ENCODE measurements at places on chromosomes 3 and 15.

- DNase-seq, result no peak
Measured at GRCh38 chr3:120399372-120399771, 50.2 kb upstream of the LRRC58 start.

GRCh38 chr3:126952983-126953660, 29.8 kb upstream of the PLXNA1 start:
- no peak for DNase-seq

DNA sequence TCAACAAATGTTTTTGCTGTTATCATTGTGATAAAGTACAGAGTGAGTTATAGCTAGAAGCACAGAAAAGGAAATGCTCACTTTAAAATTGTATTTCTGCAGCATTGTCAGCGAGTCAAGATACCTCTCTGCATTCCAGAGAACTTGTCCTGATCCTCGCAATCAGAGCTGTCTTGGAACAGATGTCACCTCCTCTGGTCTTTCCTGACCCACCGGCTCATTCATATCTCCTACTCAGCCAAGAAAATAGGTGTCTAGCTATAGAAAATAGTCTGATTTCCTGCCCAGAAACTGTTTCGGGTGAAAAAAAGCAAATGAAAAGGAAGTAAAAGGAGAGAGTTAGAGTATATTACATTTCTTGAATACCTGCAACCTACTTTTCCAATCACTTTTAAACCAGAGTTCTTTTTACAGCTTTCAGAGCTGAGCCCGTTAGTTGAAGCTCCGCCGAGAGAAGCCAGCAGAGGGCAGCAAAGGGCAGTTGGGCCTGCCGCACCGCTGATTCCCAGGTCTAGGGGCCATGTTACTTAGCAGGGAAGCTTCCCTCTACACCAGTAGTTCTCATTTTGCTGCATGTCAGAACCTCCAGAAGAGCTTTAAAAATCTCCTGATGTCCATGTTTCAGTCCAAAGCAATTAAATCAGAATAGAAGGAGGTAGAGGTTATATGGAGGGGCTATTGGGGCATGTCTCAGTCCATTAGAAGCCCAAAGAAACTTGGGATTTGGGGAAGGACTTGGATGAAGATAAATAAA, 185.7 kb upstream of the THRB start:
- DNase-seq, result no peak

DNA sequence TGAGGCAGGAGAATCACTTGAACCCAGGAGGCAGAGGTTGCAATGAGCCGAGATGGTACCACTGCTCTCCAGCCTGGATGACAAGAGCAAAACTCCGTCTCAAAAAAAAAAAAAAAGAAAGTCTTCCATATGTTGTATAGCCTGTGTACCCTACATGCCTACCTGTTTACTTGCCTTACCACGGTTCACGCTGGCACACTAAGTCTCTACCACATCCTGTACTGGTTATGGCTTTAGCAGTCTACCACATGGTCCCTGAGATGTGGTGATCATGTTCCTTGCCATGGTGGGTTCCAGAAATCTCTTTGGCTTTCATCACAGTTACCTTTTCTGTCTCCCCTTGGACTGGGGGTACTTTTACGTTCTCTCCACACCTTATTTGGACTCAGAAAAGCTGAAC, 63.8 kb upstream of the TBC1D5 start:
- DNase-seq, result no peak

- no peak for DNase-seq
Measured at GRCh38 chr3:31959951-31960792, 20.9 kb downstream of the OSBPL10 start.

- DNase-seq, result no peak
Measured at GRCh38 chr3:122755491-122755890, 38.1 kb downstream of the HSPBAP1 start.

DNA sequence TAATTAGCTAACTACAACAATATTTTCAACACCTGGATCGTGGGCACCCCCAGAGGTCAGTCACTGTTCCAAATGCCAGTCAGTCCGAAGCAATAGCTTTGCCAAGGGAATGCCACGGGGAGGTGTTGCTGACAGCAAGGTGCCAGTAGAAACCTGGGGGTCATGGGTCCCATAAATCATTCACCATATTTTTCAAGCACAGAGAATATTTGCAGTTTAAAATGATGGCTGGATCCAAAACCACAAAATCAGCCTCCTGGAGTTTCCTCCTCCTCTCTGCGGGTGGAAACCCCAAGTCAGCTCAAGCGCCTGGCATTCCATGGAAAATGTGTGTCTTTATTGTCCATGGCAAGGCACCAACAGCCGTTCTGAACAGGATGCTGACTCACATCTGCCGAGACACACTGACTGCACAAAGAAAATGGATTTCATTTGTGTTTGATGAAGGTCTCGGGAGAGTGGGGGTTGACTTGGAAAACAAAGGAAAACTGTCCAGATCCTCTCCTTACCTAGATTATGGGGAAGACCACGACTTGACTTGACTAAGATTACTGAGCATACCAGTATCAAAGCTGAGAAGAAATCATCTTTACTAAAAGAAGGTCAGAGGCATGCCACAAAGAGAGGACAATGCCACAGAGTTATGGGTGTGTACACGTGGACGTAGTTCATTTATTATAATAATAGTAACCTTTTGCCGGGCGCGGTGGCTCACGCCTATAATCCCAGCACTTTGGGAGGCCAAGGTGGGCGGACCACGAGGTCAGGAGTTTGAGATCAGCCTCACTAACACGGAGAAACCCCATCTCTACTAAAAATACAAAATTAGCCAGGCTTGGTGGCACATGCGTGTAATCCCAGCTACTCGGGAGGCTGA, 26.4 kb downstream of the ANXA2 start:
- peak; percentile 83 for DNase-seq

GRCh38 chr3:48581621-48582481, 13.3 kb downstream of the COL7A1 start:
- no peak for DNase-seq

DNA sequence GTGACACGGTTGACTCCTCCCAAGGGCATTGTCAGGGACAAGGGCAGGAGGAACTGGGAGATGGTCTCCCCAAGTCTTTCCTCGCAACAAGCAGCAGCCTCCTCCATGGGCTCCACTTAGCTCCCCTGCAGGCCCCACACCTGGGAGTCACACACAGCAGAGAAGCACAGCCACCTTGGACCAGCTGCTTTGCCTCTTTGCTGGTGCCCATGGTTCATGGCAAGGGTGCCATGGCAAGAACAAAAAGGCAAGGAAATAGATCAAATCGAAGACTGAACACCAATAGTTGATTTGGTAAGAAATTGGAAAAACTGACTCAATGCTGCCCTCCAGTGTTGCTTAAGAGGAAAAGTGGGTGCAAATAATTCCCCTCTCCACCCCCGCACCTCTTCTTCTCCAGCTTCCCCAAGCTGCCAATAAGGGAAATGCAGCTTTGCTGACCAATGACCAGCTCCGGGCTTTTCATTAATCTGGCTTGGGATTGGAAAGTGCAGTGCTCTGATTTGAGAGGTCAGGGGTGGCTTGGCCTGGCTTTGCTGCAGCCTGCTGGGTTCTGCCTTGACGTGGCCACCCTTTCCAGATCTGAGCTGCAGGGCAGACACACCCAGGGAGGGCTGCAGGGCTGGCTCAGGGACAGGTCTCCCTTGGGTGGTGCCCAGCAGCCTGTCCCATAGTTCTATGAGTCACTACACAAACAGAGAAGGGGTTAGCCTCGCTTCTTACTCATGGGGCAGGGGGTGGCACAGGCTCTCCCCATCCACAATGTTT, 162.0 kb downstream of the KLF13 start:
- DNase-seq, result peak; percentile 53

DNA sequence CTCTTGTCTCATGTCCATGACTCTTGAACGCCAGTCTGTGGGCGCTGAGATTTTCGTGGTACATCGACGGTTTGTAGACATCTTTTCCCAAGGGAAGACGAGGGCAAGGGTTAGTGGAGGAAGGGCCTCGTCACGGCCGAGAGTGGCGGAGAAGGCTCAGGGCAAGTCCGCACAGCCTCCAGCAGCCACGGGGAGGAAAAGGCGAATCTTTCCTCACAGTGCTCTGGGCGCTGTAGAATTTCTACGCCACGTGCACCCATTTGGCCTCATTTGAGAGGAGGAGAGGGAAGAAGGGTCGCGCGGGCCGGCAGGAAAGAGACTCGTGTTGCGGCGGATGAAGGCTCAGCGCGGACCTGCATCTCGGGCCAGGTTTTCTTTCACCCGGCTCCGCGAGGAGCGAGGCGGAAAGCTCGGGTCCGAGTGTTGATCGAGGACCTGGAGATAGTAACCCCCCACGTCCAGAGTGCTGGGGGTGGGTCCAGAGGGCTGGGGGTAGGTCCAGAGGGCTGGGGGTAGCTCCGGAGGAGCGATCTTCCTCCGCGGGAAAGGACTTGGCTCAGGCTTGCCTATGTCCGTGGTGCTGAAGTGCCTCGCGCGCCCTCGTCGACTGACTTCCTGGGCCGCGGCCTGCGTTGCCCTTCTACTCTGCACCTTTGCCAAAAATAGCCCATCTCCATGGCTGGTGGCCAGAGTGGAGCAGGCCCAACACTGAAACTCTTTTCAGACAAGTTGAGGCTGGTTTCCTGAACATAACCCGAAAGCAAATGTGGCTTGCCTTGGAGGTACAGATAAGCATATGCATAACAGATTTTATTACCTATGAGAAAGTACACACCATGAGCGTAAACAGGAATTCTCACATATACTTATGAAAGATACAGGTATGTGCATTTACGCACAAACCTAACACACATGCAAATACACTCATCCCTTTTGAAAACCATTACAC, 1.1 kb downstream of the SLC35G2 start:
- DNase-seq, result peak; percentile 62

- DNase-seq, result peak; percentile 23
Measured at GRCh38 chr3:171967137-171967783, 72.1 kb upstream of the FNDC3B start.
